Activated T-cell treated with anti-CD3 and anti-CD28 coated beads, Interleukin-2, amount 50 U/mL, for 1 hour (primary cell): ENCODE measurements at places on chromosomes 1 and 21.

DNA sequence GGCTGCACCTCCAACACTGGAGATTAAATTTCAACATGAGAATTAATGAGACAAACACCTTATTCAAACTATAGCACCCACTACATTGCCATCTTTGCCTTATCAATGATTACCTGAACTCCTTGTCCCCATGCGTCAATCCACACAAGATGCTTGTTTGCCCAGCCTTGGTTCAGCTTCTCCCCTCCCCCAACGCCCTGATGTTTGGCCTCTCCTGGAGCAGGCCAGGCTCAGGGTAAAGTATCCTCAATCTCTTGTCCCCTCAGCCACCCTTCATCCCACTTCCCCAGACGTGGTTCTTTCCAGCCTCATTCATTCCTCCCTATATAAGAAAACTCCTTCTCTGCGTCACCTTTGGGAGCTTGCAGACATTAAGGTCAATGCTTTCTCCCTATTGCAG, 11.8 kb upstream of the TRIM17 start:
- no peak for DNase-seq

DNA sequence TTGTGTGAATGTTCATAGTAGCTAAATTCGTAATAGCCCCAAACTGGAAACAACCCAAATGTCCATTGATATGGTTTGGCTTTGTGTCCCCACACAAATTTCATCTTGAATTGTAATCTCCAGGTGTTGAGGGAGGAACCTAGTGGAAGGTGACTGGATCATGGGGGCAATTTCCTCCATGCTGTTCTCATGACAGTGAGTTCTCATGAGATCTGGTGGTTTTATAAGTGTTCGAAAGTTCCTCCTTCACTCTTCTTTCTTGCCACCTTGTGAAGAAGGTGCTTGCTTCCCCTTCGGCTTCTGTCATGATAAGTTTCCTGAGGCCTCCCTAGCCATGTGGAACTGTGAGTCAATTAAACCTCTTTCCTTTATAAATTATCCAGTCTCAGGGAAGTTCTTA, 11.3 kb downstream of the UBE2G2 start:
- no peak for DNase-seq

DNA sequence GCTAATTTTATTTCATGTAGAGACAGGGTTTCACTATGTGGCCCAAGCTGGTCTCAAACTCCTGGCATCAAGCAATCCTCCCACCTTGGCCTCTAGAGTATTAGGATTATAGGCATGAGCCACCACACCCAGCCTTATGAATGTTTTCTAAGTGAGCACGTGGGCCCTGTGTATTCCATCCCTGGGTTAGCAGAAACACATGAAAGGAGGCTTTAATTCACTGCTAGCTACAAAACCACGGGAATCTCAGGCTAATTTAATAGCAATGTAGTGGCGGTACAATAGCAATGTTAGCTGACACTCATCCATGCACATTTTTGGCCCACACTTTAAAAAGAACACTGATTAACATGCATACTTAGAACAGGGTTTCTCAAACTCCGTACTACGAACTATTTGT, 32.0 kb downstream of the VTCN1 start:
- no peak for DNase-seq

- DNase-seq: no peak
These were observed 237.3 kb downstream of the S1PR1 start for GRCh38 chr1:101474039-101474665.

DNA sequence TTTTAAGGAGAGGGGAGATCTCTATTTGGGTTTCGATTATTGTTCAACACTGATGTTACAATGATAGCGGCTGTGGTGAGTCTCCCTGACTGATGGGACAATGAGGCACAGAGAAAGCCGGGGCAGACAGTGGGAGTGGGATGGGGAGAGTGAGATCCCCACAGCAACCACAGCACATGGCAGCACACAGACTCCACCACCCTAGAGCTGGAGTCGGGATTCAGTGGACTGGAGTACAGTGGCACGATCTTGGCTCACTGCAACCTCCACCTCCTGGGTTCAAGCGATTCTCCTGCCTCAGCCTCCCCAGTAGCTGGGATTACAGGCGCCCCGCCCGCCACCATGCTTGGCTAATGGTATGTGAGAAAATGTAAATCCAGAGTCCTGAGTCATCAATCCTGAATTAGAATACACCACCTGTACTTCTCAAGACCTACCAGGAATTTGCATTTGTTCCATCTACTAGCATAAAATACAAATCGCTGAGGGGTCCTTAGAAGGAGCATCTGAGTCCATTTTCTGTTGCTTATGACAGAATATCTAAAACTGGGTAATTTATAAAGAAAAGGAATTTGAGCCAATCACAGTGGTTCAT, 125.8 kb downstream of the TOMM20 start:
- DNase-seq: no peak

GRCh38 chr1:110786802-110787327, 86.1 kb upstream of the CD53 start:
- DNase-seq: no peak

DNA sequence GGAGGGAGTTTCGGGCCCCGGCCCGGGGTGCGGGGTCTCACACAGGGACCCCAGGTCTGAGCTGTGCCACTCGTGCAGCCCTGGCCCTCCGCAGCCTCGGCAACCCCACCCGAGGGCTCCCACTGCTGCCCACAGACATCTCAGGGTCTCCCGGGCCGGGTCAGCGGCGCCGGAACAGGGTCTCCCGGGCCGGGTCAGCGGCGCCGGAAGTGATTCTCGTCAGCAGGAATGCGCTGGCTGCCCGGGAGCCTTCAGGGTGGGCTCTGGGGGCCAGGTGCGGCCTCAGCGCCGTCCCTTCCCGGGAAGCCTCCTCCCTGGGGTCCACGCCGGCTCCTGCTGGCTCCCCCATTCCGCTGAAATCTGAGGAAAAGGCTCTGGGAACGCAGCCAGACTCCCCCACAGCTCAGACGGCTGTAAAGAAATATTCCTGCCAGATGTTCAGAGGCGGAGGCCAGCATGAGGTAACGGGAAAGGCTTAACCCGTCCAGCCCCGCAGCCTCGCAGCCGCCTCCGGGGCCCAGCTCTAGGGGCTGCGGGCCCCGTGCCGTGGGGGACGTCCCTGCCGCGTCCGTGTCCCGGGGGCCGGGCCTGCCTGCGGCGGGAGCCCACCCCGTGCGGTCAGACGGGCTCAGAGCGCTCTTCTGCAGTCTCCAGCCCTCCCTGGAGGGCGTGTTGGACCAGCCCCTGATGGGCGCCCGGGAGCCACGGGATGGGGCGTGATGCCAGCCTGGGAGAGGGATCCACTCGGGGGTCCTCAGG, 8.7 kb upstream of the COL6A1 start:
- DNase-seq: no peak

- no peak for DNase-seq
These were observed 88.1 kb upstream of the HNRNPU start for GRCh38 chr1:244952280-244952933.
